ENCODE measurements at places on chromosomes 4 and X. TPM values are rescaled to one million over a fixed set of nuclear protein-coding genes. Genes with fewer than 3 reads are reported as not detected.

GRCh38 chrX:151384807-151385206 is 12.2 kb upstream of the VMA21 start:
- no peak overlapping the region for H3K4me3 ChIP-seq
- no peaks in the 10 kb centered on the region for H3K27me3 ChIP-seq
- no peak overlapping the region for H3K27ac ChIP-seq
- no peaks in the 10 kb centered on the region for H3K36me3 ChIP-seq

DIPK2B gene
- total RNA-seq = not detected

TMEM255A gene
- total RNA-seq = not detected

RAB40AL gene
- total RNA-seq = 1.8 TPM

CTAG1B gene
- not detected for total RNA-seq

GRCh38 chr4:113474017-113474416 is 287.5 kb downstream of the CAMK2D start:
- H3K4me3 ChIP-seq = no peak overlapping the region
- H3K36me3 ChIP-seq = no peaks in the 10 kb centered on the region
- H3K4me1 ChIP-seq = peaks cover 24% of the 10 kb centered on the region
- peak; percentile 59 for DNase-seq
- H3K27me3 ChIP-seq = no peaks in the 10 kb centered on the region

- no peak overlapping the region for H3K27ac ChIP-seq
- H3K4me1 ChIP-seq = no peaks in the 10 kb centered on the region
- no peak overlapping the region for H3K4me3 ChIP-seq
Observed at GRCh38 chr4:53421791-53422190, 44.4 kb downstream of the FIP1L1 start.

KLF8 gene
- 14.0 TPM for total RNA-seq

DNA sequence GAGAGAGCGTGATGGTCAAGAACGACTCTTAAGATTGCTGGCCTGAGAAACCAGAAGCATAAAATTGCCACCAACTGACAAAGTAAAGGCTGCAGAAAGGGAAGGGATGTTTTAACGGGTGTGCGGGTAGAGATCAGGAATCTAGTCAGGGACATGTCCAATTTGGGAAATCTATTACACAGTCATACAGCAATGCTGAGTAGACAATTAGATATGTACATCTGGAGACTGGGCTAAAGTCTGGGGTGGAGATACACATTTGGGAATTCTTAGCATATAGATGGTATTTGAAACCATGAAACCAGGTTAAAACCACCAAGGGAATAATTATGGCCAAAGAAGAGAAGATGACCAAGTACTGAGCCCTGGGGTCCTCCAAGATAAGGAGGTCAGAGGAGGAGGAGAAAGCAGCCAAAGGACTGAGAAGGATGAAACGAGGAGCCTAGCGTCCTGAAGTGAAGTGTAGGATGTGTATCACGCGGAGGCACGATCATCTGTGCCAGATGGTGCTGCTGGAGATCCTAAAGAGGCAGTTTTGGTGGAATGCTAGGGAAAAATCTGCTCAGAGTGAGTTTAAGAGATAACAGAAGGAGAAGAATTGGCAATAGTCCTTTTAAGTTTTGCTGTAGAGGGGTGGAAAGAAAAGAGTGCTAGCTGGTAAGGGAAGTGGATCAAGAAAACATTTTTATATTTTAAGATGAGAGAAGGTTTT is 36.5 kb downstream of the SEC24D start:
- H3K4me3 ChIP-seq = no peak overlapping the region
- peaks cover 52% of the 10 kb centered on the region for H3K36me3 ChIP-seq
- peaks cover 5% of the 10 kb centered on the region for H3K4me1 ChIP-seq

Data from MCF 10A (cell line).